ENCODE measurements at places on chromosomes 5 and 9.

DNA sequence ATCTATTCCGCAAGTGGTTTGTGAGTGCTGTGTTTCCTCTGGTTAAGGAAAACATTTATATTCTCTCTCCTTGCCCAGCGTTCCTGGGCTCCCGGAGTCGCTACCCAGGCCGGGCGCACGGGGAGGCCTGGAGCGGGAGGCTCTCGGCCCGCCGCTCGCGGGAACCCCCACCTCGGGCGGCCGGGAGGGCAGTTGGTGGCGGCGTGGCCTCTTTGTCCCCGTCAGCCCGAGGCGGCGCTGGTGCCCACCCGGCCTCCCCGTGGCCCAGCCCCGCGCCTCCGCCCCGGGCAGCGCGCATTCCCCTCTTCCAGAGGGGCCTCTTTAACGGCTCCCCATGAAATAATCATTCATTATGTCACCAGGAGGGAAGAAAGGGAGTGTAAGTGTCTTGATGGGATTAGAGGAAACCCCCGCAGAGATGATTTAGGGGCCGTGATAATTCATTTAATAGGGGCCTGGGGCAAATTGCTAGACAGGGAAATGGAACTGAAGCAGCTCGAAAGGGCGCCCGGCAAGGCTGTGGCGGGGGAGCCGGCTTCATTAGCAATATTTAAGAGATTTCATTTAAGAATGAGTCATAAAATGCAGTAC lies 181.9 kb upstream of the TBCA start:
- DNase-seq, result no peak

DNA sequence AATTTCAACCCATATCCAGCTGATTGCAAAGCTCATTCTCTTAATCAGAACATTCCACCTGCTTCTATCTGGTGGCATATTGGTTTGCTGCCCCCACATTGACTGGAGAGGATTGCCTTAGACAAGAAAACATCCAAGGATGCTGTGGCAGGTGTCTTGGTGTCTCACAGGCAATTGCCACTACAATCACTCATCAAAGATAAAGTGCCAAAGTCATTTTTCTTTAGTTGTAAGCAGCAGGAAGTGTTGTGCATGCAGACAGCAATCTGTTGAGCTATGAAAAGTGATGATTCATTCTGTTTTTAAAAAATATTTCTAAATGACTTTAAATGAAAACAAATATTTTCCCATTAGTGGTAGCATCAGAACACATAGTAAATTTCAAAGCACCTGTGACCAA lies 53.9 kb downstream of the CDH6 start:
- no peak for DNase-seq

- no peak for DNase-seq
Measured at GRCh38 chr9:83472221-83472665, 66.0 kb downstream of the FRMD3 start.

DNA sequence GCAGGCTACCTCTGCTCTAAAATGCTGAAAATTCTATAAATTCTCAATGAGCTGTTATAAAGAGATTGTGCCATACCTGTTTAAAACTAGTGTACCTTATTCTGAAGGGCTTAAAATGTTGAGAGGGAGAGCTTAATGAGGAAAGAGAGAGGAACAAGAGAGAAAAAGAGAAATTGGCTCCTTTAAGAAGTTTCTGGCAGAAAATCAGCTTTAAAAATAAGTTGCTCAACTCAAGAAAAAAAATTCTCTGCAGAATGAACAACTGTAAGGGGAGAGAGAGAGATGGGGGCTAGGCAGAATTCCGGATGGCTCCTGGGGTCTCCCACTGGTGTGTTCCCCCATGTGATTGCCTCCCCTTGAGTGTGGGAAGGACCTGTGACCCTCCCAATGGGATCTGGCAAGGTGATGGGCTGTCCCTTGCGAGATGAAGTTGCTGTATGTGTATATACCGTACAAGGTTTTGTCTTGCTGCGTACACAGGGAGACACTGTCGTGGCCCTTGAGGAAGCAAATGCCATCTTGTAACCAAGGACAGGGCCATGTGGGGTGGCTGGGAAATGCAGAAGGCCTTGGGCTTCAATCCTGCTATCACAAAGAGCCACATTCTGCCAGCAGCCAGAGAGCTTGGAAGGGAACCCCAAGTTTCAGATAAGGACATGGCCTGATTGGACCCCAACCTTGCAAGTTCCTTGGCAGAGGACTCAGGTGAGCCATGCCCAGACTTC lies 64.3 kb upstream of the S1PR3 start:
- DNase-seq, result no peak

GRCh38 chr5:79171635-79172245 lies 60.1 kb downstream of the BHMT start:
- no peak for DNase-seq

- DNase-seq, result no peak
Measured at GRCh38 chr9:75712700-75713099, 177.8 kb upstream of the PCSK5 start.

- DNase-seq, result no peak
Measured at GRCh38 chr9:36991516-36992134, 42.4 kb downstream of the PAX5 start.

DNA sequence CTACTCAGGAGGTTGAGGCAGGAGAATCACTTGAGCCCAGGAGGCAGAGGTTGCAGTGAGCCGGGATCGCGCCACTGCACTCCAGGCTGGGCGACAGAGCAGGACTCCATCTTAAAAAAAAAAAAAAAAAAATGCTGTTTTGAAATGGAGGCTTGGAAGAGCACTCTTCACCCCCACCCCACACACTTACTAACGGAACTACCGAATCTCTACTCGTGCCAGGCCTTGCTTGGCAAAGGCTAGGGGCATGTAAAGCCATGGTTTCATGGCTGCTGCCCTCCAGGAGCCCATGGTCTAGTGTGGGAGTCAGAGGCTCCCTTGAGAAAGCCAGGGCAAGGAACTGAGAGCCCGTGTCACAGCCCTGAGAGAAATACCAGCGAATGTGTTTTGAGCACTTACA lies 21.3 kb downstream of the PCDHGC5 start:
- no peak for DNase-seq

- DNase-seq, result no peak
Measured at GRCh38 chr5:56152437-56152836, 80.7 kb downstream of the ANKRD55 start.

GRCh38 chr9:29701559-29701958 lies 2128.3 kb upstream of the C9orf72 start:
- DNase-seq, result no peak

- no peak for DNase-seq
Measured at GRCh38 chr5:95075111-95075510, 209.8 kb downstream of the MCTP1 start.

Data from stimulated activated CD8-positive, alpha-beta memory T cell treated with anti-CD3 and anti-CD28 coated beads, Interleukin-4, amount 100 ng/mL, for 4 hours (primary cell).